ENCODE measurements at places on chromosomes 11 and 22.

GRCh38 chr22:20904008-20904979 lies 12.9 kb upstream of the CRKL start:
- no peak for DNase-seq

- DNase-seq = no peak
Observed at GRCh38 chr11:107561688-107562087, 3.8 kb downstream of the ALKBH8 start.

DNA sequence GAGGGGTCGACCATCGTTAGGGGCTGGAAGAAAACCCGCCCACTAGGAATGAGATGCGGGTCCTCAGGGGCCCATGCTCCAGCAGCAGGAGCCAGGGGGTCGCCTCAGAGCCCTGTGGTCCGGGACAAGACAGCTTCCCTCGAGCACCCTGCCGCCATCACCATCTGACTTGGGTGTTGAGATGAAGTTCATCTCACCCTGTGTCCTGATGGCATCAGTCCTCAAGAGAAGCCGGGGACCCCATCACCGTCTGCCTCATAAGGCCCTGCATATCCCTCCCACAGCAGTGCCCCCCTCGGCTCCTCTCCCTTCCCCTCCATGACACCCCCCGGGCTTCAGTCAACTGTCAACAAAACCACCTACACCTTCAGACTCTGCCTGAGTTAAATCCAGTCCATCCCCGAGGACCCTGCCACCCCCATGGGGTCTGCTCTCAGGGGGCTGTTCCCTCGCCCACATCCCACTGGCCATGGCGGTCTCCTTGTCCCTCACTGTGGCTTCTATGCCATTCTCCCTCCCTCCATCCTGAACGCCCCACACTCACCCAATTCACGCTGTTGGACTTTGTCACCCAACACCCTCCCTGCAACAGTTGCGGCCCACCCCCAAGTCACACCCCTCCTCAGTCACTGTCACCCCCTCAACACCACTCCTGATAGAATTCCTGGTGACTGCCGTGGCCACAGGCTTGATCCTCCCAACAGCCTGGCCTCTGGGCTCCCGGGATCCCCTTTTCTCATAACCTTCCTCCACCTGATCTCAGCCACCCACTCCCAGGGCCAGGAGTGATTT lies 87.7 kb upstream of the RTL6 start:
- DNase-seq = no peak

DNA sequence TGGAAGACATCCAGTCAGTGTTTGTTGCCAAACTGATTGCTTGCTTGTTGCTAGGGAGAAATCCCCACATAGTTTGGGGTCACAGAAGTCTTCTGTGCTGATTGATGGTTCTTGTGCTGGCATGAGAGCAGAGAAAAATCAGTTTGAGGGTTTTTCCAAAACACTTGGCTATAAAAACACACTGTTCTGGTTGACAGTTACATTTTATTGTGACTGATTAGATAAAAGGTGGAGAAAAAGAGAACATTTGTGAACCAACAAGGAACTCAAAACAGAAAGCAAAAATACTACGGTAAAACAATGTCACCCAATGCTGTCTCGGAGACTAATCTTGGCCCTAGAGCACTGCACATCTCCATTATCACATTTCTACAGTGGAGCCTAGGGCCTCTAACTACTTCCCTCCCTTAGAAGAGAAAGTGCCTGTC lies 14.4 kb upstream of the EIF4G2 start:
- DNase-seq = no peak

DNA sequence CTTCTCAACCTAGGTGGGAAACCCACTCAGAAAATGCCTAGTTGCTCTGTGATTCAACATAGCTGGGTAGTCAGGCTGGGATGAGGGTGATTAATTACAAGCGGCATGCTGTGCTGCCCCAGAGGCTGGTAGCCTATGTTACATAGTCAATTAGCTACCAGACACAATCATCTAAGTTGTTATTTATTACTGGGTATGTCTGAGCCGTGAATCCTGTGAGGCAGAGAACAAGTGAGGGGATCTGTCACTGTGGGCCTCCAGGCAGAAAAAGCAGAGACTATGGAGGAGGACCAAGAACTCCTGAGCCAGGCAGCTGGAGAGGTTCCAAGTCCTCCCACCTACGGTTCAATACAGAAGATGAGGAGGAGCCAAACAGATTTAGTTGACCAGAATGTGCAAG lies 186.6 kb upstream of the BDNF start:
- no peak for DNase-seq
